NT2/D1 (cell line): ENCODE measurements at places on chromosomes 6 and 20.

DNA sequence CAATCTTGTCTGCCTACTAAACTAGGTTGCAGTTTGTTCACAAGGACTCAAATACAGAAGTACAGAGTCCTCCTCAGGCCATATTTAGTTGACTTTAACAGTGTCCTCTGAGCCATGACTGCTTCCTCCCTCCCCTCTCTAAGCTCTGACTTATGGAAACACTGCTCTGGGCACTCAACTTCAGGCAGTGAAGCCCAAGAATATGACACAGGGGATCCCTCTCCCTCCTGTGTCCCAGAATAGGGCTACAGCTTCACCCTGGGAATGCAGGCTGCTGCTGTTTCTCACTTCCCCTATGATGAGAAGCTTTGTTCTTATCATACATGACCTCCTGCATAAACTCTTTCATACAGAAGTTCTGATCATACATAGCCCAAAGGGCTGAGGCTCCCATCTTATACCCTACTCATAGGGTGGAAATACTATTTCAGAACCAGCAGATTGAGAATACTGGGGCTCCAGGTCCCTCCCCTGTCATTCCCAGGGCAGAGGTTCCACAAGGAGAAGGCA lies 97.3 kb upstream of the UST start:
- no peak for DNase-seq

DNA sequence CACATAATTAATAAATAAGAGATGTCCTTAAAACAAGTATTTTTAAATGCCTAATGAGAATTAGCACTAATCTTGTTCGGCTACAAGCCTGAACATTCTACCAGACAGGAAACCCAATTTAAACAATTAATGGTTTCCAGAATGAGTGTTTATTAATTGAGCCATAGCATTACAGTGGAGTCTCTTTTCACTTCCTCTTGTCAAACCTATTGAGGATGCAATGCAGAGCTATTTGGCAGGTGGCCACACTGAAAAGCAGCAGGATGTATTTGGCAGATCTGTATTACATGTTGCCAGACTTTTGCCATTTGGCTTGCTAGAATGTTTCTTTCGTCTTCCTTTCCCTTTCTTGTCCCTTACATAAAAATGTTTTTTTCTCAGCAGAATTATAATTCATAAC lies 475.2 kb upstream of the MARCKS start:
- no peak for DNase-seq

GRCh38 chr6:170224694-170225660 lies 65.9 kb downstream of the DLL1 start:
- DNase-seq: no peak

GRCh38 chr6:43963203-43963602 lies 164.0 kb downstream of the MRPL14 start:
- no peak for DNase-seq

- no peak for DNase-seq
Observed at GRCh38 chr20:16485401-16485800, 87.8 kb downstream of the KIF16B start.

GRCh38 chr6:41639809-41640371 lies 1.6 kb downstream of the MDFI start:
- DNase-seq: no peak

GRCh38 chr6:79193971-79194370 lies 40.5 kb downstream of the HMGN3 start:
- DNase-seq: no peak

- no peak for DNase-seq
Observed at GRCh38 chr6:144338951-144339700, 54.0 kb downstream of the UTRN start.

DNA sequence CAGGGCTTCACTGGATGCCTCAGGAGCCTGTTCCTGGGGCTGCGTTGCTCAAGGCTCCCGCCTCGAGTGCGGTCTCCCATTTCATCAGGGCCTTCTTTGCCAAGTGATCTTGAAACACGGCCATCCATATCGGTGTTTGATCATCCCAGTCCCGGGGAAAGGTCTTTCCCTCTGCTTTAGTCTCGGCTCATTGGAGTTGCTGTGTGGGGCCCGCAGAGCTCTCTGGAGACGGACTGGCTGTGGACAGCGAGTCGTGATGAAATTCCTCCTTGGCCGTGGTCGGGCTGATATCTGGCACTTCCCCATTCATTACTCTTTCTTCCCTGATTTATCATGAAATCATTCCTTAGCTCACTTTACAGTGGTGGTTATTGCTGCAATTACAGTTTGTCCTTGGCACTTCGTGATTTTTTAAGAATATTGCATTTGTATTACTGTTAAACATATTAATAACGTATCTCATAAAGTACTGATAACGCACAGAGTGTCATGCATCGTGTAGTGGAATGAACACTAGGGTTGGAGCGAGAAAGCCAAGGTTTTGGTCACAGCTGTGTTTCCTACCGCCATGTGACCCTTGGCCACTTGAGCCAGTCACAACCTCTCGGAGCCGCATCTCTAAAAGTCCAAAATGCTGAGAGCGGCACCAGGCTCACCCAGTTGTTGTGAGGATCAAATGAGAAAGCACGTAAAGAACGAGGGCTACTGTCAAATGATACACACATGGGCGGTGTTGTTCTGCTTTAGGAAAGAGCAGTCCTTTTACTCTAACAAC lies 71.8 kb downstream of the MTHFD1L start:
- DNase-seq: no peak

- DNase-seq: no peak
Observed at GRCh38 chr6:78390066-78390465, 477.3 kb upstream of the IRAK1BP1 start.

- peak; percentile 16 for DNase-seq
Observed at GRCh38 chr6:129744201-129744879, 34.4 kb upstream of the ARHGAP18 start.

GRCh38 chr6:130913120-130913519 lies 85.9 kb downstream of the SMLR1 start:
- DNase-seq: no peak
